ENCODE measurements at places on chromosomes 1 and 21.

DNA sequence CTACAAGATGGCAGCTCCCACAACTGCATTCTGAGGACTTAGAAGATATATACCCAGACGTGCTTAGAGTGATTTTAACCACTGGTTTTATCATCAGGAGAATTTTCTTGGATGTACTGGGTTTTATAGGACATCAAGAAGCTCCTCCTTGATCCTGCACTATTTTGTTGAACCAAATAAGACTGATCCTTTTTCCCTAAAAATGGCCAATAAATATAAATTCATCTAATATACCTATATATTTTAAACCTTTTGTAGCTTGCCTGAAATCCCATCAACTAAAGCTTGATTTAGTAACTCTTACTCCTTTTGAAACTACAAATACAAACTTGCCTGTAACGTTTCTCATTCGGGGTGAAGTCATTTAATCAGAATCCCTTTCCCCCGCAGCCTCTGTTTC is 849.4 kb upstream of the ADAMTS5 start:
- DNase-seq: no peak

- no peak for DNase-seq
Observed at GRCh38 chr21:44273046-44273445, 11.3 kb upstream of the DNMT3L start.

GRCh38 chr1:53430261-53430660 is 28.9 kb upstream of the DMRTB1 start:
- no peak for DNase-seq

DNA sequence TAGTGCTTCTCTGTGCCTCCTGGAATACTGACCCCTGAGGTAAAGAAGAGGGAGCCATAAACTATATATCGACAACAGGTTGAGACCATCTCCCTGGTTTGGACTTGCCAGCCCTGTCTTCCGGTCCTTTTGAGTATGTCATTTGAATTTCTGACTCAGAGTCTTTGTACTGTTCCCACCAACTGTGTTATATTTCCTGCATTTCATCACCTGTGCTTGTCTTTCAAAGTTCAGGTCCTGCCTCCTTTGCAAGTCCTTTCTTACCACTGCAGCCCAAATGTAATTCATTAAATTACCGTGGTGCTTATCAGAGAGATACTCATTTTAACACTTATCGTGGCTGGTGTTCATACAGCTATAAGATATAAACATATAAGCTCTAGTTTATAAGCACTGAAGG is 10.7 kb downstream of the AK5 start:
- no peak for DNase-seq

- no peak for DNase-seq
Observed at GRCh38 chr1:34696230-34696629, 58.6 kb upstream of the GJB5 start.

- DNase-seq: no peak
Observed at GRCh38 chr1:40090652-40091355, 6.2 kb downstream of the PPT1 start.

DNA sequence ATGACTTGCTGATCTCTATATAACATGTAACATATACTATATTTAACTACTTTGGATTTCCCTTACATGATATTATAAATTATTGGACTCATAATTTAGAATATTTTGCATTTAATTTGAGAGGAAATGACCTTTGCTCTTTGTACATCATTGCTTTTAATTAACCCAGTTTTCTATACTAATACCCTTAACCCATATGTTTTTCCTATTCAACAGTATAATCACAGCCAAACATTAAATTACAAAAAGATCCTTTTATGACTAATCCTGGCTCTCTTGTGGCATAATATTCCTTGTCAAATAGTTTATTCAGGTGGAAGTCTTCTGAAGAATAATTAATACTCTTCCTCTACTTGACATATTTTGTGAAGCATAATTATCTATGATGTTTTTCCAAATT is 56.0 kb upstream of the GPR52 start:
- DNase-seq: no peak

- DNase-seq: no peak
Observed at GRCh38 chr1:38466487-38466886, 393.1 kb downstream of the RRAGC start.

DNA sequence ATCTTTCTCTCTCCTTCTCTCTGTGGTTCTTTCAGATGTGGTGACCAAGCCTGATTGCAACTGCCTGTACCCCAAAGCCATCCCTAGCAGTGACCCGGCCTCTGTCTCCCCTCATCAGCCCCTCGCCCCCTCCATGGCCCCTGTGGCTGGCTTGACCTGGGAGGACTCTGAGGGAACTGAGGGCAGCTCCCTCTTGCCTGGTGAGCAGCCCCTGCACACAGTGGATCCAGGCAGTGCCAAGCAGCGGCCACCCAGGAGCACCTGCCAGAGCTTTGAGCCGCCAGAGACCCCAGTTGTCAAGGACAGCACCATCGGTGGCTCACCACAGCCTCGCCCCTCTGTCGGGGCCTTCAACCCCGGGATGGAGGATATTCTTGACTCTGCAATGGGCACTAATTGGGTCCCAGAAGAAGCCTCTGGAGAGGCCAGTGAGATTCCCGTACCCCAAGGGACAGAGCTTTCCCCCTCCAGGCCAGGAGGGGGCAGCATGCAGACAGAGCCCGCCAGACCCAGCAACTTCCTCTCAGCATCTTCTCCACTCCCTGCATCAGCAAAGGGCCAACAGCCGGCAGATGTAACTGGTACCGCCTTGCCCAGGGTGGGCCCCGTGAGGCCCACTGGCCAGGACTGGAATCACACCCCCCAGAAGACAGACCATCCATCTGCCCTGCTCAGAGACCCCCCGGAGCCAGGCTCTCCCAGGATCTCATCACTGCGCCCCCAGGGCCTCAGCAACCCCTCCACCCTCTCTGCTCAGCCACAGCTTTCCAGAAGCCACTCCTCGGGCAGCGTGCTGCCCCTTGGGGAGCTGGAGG is 12.7 kb downstream of the CSF1 start:
- DNase-seq: no peak

GRCh38 chr1:2822621-2823145 is 21.2 kb upstream of the TTC34 start:
- DNase-seq: no peak

GRCh38 chr1:32020339-32020738 is 6.7 kb downstream of the KHDRBS1 start:
- peak; percentile 28 for DNase-seq

DNA sequence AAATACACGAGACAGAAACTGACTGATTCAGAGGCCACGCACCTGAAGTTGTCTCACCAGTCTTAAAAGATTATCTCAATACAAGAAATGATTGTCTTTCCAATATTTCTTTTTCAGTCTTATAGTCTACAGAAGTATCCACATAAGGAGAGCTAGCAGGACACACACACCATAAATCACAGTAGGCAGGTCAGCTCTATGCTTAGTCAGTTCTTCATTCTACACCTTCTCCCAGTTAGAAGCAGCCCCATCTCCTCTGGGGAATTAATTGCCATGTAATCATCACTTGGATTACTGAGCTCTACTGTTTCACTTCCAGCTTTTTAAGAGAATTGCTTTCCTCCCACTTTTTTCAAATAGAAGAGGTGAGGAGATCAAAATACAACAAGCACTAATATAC is 59.6 kb downstream of the SMYD3 start:
- DNase-seq: no peak

DNA sequence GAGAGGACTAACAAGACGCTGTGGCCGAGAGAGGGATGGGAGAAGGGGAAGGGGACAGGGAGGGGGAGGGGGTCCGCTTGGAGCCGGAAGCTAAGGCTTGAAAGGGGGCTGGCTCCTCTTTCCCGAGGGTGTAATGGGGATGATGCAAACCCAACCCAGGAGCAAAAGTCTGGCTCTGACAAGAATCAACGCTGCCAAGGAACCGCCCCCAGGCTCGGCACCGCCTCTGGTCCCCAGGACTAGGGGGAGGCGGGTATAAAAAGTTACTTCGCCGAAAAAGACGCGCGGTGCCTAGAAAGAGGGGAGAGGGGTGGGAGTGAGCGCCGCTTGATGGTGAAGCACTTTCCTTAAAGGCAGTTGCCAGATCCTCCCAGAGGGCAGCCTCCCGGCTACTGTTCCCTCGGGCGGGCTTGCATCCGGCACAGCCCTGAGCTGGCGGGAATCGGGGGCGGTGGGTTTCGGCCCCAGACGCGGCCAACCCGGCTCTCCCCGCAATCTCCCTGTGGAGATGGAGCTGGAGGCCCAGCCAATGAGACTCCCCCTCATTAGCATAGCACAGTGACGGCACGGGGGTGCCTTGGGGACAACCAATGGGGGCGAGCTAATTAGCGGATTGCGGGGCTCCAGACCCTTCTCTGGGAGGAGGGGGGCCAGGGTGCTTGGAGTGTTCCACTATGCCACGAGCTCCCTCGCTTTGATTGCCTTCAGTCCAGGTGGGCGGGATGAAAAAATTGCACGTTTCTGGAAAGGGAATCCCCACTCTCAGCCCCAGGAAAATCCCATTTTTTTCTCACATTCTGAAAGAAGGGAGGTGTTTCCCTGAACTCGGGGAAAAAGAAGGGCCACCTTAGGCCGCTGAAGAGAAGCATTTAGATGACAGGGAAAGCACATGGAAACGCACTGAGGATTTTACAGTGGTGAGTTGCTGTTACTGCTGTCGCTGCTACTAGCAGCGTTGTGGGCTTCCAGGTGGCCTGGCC is at the start of gene KCNT2:
Gene KCNT2, minus strand, starts transcription at position 51 of the 980 bp plus-strand sequence. CDS start 131 bp downstream, outside the sequence.
- DNase-seq: peak; percentile 86

DNA sequence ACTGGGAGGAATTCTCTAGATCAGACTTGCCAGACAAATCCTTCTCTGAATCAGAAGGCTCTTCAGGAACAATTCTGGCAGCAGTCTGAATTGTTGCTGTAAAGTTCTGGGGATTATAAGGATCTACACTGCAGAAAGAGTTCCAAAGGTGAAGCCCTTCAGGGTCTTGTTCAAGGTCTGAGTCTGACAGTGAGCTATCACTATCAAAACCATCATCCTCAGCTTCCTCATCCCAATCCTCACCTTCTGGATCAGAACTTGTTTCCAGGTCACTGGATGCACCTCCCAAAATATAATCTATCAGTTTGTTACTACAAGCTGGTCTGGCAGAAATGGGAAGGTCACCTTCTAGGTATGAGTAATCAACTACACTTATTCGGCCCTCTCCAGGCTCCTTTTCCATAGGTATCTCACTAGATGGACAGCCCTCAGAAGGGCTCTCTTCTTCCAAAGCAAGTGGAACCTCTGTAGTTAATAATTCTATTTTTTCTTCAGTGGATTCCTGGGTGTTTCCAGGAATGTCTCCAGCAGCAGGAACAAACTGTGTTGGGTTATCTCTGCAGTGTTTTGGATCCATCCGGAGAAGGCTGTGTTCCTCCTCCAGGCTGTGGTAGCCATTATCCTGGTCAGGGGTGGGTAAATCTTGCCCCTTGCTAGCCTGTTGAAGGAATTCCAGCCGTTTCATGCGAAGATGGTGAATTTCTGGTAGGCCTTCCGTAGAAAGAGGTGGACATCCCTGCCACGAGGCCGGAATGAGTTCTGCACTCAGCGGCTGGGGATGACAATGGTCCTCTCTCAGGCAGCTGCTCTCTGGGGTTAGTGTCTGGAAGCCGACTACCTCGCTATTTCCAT is 1.6 kb downstream of the PPP1R15B start:
- no peak for DNase-seq

- peak; percentile 66 for DNase-seq
Observed at GRCh38 chr1:214707306-214708087, 104.5 kb downstream of the CENPF start.

DNA sequence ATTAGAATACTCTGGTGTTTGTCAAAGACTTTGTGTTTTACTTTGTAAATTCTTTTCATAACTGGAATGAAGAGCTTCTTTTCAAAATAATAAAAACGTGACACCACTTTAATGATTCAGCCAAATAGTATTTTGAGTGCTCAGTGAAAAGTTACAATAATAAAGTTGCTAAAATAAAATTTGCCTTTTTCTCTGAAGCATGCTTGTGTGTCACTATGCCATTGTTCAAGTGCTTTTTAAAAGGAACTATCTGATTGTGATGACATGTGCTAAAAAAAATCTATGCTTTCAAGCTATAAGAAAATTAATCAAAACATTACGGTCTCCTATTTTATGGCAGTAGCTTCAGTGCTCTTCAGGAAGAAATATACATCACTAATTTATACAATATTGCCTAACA is 1290.5 kb upstream of the B3GALT2 start:
- peak; percentile 18 for DNase-seq
